Epithelial cell of proximal tubule (primary cell): ENCODE measurements at places on chromosomes 13 and 19. TPM values are rescaled to one million over a fixed set of nuclear protein-coding genes. Genes with fewer than 3 reads are reported as not detected.

DNA sequence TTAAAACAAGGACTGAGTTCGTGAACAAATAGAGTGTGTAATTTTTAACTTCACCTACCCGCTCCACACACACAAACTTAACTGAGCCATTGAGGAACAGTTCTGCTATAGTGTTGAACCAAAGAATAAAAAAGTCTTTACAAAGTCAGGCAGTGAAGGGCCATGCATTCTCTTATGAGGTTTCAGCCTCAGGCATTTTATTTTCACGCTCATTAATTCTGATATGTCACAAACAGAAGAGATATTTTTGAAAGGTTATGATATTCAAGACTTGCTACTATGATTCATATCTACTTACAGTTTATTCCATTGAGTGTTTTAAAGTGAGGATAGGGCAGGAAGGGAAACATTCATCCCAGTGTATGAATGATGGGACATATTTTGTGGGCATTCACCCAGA, 282.2 kb downstream of the SLITRK5 start:
- DNase-seq, result no peak

DNA sequence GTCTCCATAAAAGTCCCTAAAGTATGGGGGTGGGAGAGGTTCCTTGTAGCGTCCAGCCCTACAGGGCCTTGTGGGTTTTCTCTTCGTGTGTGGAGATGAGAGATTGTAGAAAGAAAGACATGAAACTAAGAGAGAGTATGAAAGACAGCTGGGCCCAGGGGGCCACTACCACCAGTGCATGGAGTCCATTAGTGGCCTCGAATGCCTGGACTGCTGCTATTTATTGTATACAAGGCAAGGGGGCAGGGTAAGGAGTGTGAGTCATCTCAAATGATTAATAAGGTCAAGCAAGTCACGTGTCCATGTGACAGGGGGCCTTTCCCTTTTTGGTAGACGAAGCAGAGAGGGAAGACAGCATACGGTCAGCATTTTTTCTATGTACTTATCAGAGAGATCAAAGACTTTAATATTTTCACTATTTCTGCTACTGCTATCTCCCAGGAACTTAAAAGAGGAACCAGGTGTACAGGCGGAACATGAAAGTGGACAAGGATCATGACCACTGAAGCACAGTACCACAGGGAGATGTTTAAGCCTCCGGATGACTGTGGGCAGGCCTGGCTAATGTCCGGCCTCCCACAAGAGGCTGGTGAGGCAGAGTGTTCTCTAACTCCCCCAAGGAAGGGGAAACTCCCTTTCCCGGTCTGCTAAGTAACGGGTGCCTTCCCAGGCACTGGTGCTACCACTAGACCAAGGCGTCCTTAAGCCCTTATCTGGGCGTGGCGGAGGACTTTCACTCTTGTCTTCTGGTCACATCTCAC, 25.5 kb downstream of the FGF21 start:
- peak; percentile 45 for DNase-seq

DNA sequence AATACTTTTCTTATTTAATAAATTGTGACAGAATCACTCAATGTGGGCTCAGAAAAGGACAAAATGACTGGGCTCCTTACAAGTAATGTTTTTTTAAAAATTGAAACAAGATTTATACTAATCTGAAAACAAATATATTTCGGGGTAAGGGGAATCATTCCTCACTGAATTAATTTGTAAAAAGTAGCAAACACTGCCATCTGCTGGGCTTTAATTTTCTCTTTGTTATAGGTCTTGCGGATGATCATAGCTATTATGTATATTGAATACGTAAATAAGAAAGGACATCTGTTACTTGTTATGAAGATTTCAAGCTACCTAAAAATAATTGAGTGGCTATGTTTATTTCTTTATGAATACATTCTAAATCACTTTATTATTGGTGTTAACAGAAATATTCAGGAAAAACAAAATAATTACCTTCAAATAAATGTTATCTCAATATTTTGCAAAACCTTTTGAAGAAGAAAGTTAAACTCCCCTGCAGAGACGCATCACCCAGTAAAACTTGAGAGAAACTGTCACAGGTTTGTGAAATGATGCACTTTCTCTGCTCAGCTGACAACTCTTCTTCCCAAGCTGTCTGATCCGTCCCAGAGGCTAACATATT, 17.8 kb upstream of the ENOX1 start:
- DNase-seq, result no peak

DNA sequence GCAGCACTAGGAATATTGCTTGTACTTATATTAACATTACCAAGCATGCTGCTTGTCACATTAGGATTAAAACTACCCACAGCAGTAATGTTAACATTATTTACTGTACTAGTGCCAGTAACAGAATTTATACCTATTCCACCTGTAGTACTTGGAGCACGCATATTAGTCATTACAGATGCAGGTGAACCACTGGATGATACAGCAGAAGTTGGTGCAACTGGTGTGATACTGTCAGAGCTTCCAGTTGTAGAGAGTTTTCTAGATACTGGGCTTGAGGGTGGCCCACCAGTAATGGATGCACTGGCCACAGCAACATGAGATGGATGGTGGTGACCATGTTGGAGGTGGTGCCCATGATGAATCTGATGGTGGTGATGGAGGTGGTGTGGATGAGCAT, 1.1 kb downstream of the TSC22D1 start:
- DNase-seq, result no peak

DNA sequence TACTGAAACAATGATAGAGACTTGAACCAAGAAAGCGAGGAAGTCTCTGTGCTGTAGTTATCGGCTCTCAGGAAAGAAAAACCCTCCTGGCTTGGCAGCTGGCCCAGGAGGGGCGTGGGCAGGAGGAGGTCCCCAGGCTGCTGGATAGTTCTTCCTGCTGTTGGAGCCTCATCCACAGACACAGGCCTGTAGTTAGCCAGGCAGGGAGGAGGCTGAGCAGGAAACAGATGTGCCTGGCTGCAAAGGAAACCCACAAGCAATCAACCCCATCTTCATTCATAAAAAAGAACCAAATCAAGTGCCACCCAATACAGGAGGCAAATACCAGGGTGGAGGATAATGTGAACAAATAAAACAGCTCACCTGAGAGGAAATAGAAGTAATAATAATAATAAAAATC, 86.2 kb downstream of the IRS2 start:
- DNase-seq, result no peak

- no peak for DNase-seq
These were observed 9.4 kb downstream of the LRP3 start for GRCh38 chr19:33203529-33203928.

- no peak for DNase-seq
These were observed 67.6 kb downstream of the TNFRSF19 start for GRCh38 chr13:23637829-23638228.

- no peak for DNase-seq
These were observed 743 bp downstream of the ACTL9 start for GRCh38 chr19:8697671-8698432.

- DNase-seq, result no peak
These were observed 8.1 kb upstream of the KLF2 start for GRCh38 chr19:16316506-16316882.

DNA sequence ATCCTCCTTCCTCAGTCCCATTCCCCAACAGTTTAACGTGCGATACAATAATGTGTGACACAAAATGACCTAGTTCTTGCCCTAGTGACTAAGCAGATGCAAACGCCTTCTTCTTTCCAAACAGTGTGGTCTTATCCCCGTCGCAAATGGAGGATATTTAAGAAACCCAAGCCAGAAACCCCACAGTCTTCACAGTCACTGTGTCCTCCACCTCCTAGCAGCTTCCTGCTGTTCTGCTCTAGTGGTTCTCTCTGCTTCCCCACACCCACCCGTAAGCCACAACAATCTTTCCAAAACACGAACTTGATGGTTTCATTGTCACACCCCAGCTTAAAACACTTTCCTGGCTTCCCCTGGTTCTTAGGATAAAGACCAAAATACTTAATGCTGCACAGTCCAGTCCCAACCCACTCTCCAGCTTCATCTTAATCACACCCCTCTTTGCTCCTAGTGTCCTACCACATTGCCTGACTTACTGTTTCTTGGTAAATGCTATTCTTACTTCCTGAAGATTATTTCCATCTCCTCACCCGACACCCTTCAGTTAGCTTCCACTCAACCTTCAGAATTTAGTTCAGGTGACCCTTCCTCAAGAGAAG, 32.3 kb downstream of the ITM2B start:
- DNase-seq, result no peak

DNA sequence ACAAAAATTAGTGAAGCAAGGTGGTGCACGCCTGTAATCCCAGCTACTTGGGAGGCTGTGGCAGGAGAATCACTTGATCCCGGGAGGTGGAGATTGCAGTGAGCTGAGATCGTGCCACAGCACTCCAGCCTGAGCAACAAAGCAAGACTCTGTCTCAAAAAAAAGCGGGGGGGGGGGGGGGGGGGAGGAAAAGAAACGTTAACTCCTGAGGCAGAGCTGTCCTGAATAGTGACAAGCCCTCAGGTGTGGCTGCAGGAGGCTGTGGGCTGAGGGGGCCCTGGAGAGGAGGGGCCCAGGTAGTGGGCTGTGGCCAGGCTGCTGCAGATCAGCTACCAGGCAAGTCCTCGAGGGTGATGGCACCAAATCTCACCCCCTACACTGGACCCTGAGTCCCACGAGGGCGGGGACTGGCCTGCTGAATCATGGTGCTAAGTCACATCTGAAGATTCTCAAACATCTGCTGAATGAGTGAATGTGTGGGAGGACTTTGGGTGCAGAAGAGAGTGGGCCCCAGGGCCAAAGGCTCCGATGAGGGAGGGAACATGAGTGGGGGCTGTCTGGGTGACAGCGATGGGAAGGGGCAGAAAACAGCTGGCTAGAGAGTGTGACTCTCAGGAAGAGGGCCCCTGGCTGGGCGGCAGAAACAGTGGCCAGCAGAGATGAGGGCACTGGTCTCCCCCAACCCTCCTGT, 24.6 kb upstream of the ATP1A3 start:
- no peak for DNase-seq

- no peak for DNase-seq
These were observed 8.4 kb upstream of the LRG1 start for GRCh38 chr19:4548238-4548584.

DNA sequence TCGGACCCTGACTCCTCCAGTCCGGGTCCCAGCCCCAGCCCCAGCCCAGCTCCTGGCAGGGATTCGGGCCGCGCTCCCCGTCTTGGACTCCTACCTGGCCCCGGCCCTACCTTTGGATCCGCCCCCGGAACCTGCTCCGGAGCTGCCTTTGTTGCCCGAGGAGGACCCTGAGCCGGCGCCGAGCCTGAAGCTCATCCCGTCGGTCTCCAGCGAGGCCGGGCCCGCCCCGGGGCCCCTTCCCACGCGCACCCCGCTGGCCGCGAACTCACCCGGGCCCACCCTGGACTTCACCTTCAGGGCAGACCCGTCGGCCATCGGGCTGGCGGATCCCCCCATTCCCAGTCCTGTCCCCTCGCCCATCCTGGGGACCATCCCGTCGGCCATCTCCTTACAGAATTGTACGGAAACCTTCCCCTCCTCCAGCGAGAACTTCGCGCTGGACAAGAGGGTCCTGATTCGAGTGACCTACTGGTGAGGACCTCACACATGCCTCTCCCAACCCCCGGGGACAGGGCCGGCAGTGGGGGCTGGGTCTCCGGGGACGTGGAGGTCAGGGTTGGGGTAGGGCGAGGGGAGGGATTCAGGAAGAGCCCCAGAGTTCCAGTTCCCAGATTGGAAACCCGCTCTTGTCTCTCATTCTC, 732 bp downstream of the SELENOV start:
- DNase-seq, result no peak

- DNase-seq, result no peak
These were observed 145.4 kb upstream of the MYO16 start for GRCh38 chr13:108483981-108484380.

DNA sequence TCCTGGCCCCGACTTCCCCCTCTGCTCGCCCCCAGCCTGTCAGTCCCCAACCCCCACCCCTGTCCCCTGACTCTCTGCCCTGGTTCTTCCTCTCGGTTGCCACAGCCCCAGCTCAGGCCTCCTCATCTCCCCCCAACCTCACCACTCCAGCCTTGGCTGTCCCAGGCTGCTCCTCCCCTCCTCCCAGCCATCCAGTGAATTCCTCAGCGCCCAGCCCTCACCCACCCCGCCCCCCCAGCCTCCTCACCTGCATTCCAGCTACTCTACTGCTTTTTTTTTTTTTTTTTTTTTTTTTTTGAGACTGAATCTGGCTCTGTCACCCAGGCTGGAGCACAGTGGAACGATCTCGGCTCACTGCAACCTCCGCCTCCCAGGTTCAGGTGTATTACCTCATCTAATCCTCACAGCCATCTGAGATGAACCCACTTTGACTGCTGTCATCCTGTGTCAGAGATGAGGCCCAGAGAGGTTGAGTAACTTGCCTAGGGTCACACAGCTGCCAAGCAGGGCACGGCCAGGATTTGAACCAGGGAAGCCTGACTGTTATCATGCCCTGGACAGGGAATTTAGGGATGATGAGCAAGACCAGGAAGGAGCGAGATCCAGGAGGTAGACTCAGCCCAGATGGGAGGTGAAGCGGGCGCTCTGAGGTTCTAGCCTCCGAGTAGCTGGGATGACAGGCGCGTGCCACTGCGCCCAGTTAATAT, 2.6 kb downstream of the SULT2B1 start:
- no peak for DNase-seq

- no peak for DNase-seq
These were observed 1.7 kb upstream of the PRAM1 start for GRCh38 chr19:8504171-8504570.

DNA sequence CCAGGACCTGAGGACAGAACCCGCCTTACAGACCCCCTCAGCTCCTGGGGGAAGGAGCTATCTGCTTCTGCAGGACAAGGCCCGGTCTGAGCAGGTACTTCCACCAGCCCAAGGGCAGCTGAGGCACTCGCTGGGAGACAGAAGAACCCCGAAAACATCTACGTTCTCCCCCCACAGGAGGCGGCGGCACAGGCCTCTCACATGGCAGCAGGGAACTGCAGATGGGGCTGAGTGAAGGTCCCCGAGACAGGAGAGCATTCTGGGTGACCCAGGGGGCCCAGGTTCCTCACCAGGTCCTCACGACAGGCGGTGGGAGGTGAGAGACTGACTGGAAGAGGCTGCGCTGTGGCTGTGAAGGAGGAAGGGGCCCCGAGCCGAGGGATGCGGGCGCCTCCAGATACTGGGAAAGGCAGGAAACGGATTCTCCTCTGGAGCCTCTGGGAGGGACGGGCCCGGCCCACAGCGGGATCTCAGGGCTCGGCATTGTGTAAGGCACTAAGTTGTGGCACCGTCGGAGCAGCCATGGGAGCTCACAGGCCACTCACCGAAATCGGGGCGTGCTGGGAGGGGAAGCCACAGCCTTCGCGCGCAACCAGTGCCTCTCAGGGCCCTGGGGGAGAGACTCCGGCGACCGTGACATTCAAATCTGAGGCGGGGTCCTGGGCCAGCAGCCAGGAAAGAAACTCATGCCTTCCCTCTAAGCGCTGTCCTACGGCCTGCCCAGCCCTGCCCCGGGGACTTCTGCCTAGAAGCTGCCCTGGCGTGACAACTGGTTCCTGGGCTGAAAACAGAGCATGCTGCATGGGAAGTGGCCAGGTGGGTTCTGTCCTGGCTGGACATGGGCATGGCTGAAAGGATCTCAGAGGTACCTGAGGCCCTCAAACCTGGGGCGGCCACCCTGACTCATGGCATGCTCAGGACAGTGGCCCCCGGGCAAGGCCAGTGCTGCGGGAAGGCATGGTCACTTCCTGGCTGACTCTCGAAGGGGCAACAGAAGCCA, 14.0 kb downstream of the RPL36 start:
- DNase-seq, result no peak

Gene UQCR11
- total RNA-seq, result 91.4 and 114 TPM in 2 replicates

Gene ZNF772
- total RNA-seq, result 6.1 and 6.2 TPM in 2 replicates

Gene KLK12
- total RNA-seq, result not detected in 2 replicates

Gene MEIOSIN
- not detected in 2 replicates for total RNA-seq

Gene WDR87
- not detected in 2 replicates for total RNA-seq
